ENCODE measurements at places on chromosomes 2 and 18. TPM values are rescaled to one million over a fixed set of nuclear protein-coding genes. Genes with fewer than 3 reads are reported as not detected.

DNA sequence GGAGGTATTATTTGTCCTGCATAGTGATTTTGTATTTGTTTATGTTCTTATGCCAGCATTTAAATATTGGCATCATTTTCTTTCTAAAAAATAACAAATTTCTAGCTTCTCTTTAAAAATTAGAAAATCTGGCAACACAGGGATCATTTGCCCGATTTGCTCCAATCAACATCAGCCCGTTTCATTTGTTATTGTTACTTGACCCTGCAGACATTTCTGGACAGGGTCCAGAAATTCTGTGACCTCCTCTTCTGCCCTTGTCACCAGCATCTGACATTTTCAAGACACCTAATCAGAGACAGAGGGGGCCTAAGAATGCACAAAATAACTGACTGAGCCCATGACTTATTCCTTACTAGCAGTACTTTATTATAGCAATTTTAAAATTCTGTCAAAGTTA lies 253.3 kb downstream of the MREG start:
- DNase-seq, result no peak

- no peak for DNase-seq
Observed at GRCh38 chr2:60558536-60558935, 5.1 kb upstream of the BCL11A start.

DNA sequence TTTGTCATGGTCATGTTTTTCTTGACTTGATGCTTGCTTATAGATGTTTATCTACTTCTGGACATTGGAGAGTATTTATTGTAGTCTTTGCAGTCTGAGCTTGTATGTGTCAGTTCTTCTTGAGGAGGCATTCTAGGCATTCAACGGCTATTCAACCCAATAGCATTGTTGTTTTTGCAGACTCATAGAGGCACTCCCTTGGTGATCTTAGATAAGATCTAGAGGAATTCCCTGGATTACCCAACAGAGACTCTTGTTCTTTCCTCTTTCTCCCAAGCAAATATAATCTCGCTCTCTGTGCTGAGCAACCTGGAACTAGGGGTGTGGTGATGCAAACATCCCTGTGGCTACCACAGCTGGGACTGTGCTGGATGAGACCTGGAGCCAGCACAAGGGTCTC lies 40.4 kb downstream of the SYT4 start:
- no peak for DNase-seq

GRCh38 chr2:240906141-240906910 lies at the start of gene CROCC2:
Gene CROCC2, plus strand, starts transcription at chr2:240906336. Its CDS starts 178 bp downstream, at chr2:240906514.
- DNase-seq, result no peak

The ASAP2 gene
- 44.0 TPM for total RNA-seq

The TMEM169 gene
- total RNA-seq, result 0.14 TPM

The CCNT2 gene
- 23.9 TPM for total RNA-seq

DNA sequence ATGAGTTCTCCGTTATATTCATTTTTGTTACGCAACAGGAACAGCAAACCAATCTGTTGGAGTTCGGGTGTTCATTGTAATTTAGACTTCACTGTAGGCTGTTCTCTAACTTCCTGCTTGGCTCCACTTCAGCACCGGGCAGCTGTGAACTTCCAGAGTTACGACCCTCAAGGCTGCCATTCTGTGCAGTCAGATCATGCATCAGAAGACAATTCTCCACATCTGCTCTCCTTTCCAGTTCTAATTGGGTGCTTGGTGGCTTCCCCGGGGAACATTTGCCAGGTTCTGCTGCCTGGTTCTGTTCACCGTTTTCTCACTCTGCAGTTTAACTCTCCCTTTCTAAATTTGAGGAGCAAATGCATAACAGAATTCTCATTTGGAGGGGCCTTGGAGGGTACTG lies 237.7 kb downstream of the NYAP2 start:
- DNase-seq, result no peak

GRCh38 chr18:22272242-22272641 lies 102.9 kb downstream of the GATA6 start:
- DNase-seq, result no peak

The GREB1 gene
- total RNA-seq, result 0.07 TPM

The TGIF1 gene
- 119 TPM for total RNA-seq
